ENCODE measurements at places on chromosomes 12 and 14.
A peak's percentile ranks its signal among the peaks of the same experiment; 100 is the strongest.

DNA sequence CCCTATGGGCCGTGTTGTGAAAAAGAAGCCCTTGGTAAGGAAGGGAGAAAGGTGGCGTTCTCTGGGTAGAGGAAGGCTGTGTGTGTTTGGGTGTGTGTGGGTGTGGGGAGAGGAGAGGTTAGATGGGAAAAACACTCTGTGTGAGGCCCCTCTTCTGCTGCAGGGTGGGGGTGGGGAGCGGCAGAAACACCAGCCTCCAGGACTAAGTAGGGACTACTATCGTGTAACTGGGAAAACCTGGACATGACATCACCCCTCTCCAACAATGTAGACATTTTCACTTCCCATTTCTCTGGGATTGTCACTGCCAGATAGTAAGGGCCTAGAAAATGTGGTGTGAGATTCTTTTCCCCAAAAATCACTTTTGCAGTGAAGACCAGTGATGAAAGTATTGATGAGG is 205.0 kb downstream of the NTF3 start:
- no peak for DNase-seq

GRCh38 chr14:95222151-95222631 is 64.9 kb upstream of the DICER1 start:
- no peak for DNase-seq

- DNase-seq, result no peak
These were observed 114.7 kb upstream of the FKBP4 start for GRCh38 chr12:2679816-2680675.

GRCh38 chr12:32549675-32550079 is 129.4 kb upstream of the DNM1L start:
- DNase-seq, result no peak

DNA sequence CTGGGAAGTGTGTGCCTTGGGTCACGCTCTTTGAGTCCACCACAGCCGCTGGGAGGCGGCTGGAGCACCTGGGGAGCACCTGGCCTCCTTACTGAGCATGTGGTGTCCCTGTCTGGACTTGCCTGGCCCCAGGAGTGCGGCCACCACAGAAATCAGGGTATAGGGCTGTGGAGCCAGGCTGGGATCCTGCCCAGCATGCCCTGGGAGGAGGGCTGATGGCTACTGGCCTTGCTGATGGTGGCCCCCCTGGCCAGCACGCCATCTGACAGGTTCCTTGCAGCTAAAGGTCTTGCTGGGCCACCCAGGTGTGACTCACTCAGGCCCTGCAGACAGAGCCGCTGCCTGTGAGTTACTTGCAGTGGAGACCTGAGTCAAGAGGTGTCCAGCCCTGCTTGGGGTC is 6.0 kb downstream of the ULK1 start:
- DNase-seq, result no peak

DNA sequence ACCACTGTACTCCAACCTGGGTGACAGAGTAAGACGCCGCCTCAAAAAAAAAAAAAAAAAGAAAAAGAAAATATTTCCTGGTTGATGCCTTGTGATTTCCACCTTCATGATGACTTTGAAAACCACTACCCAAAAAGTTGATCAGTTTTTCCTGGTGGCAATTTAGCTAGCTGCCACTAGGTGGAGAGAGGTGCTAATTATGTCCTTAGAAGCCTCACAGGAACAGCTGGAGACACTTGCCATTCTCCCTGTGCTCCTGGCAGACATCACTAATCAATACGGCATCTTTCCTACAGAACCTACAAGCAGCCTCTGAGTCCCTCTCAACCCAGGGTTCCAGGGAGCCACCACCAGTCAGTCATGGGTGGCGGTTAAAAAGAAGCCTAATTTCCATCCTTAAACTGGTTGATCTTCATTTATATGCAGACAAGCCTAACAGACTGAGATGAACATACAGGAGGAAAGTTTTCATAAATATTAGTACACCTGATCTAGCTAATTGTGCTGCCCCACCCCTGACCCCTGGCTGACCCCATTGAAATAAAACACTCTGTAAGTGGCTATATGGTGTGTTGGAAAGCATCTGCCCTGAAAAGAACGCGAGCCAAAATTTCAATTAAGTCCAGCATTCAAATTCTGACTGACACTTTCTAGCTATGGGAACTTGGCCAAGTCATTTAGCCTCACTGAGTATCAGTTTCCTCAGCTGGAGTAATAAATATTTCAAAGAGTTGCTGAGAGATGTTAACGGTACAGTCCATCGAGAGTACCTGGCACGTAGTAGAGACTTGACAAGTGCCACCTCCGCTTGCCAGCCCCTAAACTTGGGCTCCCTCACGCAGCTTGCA is 6.2 kb upstream of the OAS1 start:
- peak; percentile 7 for DNase-seq

DNA sequence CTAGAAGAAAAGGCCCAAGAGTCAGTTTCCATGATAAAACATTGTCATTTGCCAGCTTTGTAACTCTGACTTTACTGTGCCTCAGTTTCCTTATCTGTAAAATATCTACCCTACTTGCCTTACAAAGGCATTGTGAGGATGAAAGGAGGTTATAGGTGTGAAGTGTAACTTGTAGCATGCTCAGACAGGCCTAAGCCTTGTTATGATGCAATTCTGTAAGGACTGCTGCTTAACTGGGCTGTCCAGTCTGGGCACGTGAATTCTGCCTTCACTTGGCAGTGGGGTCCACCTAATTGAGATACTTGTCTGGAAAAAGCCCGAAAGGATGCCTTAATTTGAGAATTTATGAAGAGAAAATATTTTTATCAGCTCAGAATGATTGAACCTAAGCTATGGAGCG is 114.5 kb upstream of the DYRK2 start:
- DNase-seq, result no peak

DNA sequence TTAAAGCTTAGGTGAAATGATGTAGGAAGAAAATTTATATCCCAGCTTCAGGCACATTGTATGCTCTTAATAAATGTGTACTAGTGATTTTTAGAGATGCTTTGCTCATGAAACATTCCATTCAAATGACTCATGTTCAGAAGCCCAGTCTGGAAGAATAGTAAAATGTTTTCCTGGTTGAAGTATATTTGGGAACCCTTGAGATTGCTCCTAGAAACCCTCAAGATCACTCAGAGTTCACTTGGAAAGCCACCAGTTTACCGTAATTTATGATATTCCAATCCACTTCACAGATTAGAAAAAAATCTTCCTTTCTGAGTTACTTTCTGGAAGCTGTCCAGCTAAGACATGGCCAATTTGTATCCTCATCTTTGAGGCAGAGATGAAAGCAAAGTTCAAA is 186.4 kb downstream of the SYT10 start:
- no peak for DNase-seq

GRCh38 chr12:128796439-128797118 is 27.2 kb downstream of the SLC15A4 start:
- no peak for DNase-seq

GRCh38 chr12:124952295-124952694 is 36.6 kb downstream of the DHX37 start:
- no peak for DNase-seq

GRCh38 chr12:64544371-64545080 is 65.8 kb upstream of the RASSF3 start:
- DNase-seq, result no peak

- no peak for DNase-seq
These were observed 28.3 kb upstream of the APOLD1 start for GRCh38 chr12:12757121-12757520.

- DNase-seq, result no peak
These were observed 143.0 kb downstream of the TMTC1 start for GRCh38 chr12:29640589-29641345.

DNA sequence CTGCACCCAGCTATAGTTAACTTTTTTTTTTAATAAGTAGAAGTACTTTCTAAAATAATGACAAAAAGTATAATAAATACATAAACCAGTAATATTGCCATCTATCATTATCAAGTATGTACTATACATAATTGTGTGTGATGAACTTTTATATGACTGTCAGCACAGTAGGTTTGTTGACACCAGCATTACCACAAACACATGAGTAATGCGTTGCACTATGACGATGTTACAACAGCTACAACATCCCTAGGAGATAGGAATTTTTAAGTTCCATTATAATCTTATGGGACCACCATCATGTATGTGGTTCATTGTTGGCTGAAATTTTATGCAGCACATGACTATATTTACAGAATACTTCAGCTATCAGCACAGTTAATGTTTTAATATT is 62.9 kb upstream of the VSX2 start:
- DNase-seq, result no peak

DNA sequence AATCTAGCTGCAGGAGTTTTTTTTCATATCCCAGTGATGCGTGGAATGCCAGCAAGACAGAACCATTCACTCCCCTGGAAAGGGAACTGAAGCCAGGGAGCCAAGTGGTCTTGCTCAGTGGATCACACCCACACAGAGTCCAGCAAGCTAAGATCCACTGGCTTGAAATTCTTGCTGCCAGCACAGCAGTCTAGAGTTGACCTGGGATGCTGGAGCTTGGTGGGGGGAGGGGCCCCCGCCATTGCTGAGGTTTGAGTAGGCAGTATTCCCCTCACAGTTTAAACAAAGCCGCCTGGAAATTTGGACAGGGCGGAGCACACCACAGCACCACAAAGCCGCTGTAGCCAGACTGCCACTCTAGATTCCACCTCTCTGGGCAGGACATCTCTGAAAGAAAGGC is 86.9 kb upstream of the STXBP6 start:
- no peak for DNase-seq

- DNase-seq, result no peak
These were observed 247.6 kb downstream of the RPAP3 start for GRCh38 chr12:47458279-47458678.

DNA sequence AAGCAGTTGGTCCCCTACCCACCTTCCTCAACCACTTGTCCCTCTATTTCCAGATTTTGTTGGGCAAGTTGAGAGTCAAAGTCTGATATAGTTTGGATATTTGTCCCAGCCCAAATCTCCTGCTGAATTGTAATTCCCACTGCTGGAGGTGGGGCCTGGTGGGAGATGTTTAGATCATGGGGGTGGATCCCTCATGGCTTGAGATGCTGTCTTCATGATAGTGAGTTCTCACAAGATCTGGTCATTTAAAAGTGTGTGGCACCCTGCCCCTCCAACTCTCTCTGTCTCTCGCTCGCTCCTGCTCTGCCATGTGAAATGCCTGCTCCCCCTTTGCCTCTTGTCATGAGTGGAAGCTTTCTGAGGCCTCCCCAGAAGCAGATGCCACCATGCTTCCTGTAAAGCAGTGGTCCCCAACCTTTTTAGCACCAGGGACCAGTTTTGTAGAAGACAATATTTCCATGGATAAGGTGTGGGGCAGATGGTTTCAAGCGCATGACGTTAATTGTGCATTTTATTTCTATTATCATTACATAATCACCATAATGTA is 37.3 kb upstream of the BCL11B start:
- no peak for DNase-seq

DNA sequence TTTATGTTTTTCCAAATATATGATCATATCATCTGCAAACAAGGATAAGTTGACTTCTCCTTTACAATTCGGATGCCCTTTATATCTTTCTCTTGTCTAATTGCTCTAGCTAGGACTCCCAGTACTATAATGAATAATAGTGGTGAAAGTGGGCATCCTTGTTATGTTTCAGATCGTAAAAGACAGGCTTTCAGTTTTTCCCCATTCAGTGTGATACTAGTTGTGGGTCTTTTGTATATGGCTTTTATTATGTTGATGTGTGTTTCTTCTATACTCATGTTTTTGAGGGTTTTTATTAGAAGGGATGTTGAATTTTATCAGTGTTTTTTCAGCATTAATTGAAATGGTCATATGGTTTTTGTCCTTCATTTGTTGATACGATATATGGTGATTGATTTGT is 97.3 kb downstream of the FUT8 start:
- DNase-seq, result no peak

GRCh38 chr14:69948351-69948750 is 69.1 kb downstream of the SMOC1 start:
- no peak for DNase-seq

- no peak for DNase-seq
These were observed 35.0 kb downstream of the KRT76 start for GRCh38 chr12:52742196-52742580.

- DNase-seq, result no peak
These were observed 78.0 kb downstream of the IFNG start for GRCh38 chr12:68081561-68081960.

DNA sequence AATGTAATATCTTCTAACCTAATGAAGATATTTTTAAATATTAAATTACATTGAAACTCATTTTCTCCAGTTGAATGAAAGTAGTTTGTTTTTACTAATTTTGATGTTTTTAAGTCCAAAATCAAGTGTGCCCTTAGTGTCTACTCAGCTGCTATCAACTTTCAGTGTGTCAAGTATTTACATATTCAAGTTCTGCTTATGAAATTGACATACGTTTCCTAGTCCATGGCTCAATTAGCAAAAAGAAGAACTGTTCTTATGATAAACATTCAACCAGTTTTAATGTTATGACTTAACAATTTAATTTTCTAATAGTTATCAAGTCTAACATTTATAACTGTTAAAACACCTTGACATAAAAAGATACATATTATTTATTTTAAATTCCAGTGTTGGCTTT is 137.1 kb downstream of the DUSP6 start:
- no peak for DNase-seq

GRCh38 chr14:75317148-75317547 is 38.5 kb downstream of the FOS start:
- DNase-seq, result no peak

- no peak for DNase-seq
These were observed 597 bp upstream of the DYNC1H1 start for GRCh38 chr14:101963656-101964296.

DNA sequence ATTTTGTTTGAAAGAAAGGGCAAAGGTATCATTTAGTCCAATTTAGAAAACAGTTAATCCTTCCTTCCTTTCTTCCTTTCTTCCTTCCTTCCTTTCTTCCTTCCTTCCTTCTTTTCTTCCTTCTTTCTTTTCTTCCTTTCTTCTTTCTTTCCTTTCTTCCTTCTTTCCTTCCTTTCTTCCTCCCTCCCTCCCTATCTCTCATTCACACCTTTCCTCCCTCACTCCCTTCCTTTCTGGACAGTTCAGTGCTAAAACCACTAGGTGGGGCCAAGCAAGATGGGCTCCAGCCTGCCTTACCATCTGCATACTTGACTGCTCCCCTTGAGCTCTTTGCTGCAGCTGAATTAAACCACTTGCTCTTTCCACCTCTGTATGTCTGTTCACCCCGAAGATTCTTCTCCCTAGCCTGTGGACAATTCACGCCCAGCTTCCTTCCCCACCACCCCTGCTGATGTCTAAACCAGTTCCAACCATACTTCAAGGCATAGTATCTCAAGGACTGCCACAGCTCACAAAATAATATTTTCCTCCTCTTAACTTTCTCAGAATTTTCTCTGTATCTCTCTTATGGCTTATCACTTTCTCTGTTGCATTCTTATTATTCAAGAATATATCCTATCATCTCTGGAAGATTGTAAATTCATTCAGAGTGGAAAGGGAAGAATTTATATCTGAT is 78.0 kb downstream of the DBX2 start:
- no peak for DNase-seq
